Stimulated activated CD4-positive, alpha-beta T cell treated with anti-CD3 and anti-CD28 coated beads, Interleukin-12 subunit alpha, Interleukin-12 subunit beta, amount 100 ng/mL, for 24 hours (primary cell): ENCODE measurements at places on chromosomes 11 and 22.
A peak's percentile ranks its signal among the peaks of the same experiment; 100 is the strongest.

DNA sequence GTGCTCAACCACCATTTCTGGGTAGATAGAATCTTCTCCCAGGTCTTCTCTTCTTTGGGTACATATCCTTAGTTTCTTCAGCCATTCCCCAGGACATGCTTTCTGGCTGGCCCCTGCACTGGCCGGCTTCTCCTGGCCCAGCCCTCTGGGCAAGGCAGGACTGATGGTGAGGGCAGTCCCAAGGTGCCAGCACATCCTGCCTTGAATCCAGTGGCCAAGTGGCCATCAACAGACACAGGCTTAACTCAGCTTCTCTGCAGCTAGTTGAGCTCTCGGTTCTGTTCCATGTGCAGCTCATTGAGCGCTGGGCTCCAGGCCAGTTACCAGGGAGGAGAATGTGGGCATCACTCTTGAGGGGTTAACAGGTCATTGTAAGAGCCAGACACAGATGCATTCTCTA is 17.6 kb downstream of the SMIM38 start:
- DNase-seq: no peak

GRCh38 chr11:87840786-87841185 is 334.5 kb downstream of the RAB38 start:
- DNase-seq: no peak

GRCh38 chr22:49517211-49517610 is 310.5 kb downstream of the BRD1 start:
- DNase-seq: no peak

DNA sequence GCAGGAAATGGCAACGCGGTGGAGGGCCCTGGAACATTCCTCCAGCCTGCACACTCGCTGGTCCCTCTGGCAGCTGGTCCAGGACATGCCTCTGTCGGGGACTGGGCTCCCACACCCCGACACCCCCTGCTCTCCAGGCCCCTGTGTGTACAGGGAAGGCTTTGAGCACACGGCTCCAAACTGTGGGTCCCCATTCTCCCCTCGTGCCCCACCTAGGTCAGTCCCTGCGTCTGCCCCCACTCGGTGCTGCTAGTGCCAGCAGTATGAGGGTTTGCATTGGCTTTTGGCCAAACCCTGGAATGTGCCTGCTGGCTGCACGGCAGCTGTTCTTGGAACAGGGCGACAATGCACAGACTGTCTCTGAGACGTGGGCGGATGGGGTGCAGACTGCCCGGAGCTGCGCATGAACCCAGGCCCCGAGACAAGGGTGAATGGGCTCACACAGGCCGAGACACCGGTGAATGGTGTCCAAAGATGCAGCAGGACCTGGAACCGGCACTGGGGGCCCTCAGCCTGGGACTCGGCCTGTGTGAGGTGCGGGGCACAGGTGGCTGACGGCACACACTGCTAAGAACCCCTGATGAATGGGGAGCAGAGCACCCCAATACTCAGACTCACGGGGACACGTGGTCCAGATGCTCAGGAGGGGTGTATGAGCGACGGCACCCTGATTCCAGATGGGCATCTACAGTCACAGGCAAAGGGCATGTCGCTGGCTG is 7.5 kb upstream of the SYT8 start:
- DNase-seq: no peak

DNA sequence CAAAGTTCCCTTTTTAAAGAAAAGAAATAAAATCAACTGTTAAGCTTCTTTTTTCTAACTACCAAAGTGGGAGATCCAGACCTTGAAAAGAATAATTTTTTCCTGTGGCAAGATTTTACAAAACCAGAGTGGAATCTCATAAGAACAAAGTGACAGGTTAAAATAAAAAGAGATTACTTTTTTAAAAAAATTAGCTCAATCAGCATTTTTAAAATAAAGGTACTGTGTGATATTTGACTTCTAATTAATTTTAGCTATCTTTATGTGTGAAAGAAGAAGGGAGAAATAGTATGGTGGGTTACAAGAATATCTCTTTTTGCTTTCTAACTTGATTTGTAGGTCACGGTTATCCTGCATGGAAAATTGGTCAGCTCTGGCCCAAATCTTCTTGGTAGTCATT is 92.8 kb upstream of the ALKBH3 start:
- DNase-seq: no peak

- DNase-seq: no peak
Measured at GRCh38 chr11:14612694-14613093, 30.9 kb upstream of the PDE3B start.

- peak; percentile 41 for DNase-seq
Measured at GRCh38 chr22:22357024-22357883, 112.7 kb downstream of the VPREB1 start.

- DNase-seq: no peak
Measured at GRCh38 chr22:21686193-21686608, 20.4 kb downstream of the PPIL2 start.

- DNase-seq: no peak
Measured at GRCh38 chr11:41235668-41236067, 223.8 kb downstream of the LRRC4C start.

- DNase-seq: no peak
Measured at GRCh38 chr11:14567064-14567651, 47.0 kb upstream of the PSMA1 start.
